ENCODE measurements at places on chromosomes 1 and 21.

- DNase-seq, result no peak
These were observed 60.8 kb downstream of the PGM1 start for GRCh38 chr1:63653976-63654375.

DNA sequence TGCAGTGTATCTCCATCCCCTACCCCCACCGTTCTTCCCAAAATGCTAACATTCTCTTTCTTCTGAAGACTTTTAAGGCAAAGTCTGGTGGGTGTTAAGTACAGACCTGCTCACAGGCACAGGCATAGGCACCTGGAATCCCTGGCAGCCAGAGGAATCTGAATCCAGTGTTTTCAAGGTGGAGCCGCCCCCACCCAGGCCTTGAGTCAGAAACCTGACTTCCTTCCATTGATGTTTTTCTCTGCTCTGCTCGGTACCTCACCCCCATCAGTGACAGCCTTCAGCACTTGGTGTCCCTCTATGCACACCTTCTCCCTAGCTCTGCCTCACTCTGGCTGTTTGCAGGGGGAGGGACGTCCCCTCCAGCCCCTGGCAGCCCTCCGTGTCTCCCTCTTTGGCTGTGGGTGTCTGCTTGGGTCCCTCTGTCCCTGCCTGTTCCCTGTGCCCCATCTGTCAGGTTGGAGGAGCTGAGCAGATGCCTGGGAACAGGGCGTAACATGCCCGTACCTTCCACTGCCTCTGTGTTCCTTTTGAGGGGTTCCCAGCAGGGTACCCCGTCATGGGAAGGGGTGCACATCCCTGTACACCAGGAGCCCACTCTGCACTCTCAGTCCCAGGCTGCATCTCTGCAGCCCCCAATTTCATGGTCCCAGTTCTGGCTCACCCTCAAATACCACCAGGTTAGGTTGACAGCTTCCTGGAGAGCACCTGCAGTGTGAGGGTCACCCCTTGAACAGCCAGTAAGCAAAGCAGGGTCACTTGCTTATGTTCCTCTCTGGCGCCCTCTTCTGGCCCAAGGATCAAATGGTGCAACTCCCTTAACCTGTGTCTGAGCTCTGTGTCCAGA is 6.7 kb downstream of the NCDN start:
- DNase-seq, result peak; percentile 86

DNA sequence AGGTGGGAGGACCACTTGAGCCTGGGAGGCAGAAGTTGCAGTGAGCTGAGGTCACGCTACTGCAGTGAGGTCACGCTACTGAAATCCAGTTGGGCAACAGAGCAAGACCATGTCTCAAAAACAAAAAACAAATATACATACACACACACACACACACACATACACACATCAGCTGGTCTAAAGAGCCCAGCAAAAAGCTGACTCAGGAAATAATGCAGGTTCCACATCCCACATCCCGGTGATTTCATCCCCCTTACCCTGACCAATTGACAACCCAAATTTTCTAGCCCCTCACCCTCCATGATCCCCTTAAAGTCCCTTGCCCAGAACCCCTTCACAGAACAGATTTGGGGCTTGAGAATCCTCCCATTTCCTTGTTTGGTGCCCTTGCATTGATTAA is 11.9 kb upstream of the CFHR4 start:
- no peak for DNase-seq

GRCh38 chr1:68199603-68200002 is 32.7 kb downstream of the WLS start:
- no peak for DNase-seq

- no peak for DNase-seq
These were observed 100.3 kb downstream of the RNF220 start for GRCh38 chr1:44505210-44505993.

- DNase-seq, result no peak
These were observed 126.1 kb upstream of the KIAA1614 start for GRCh38 chr1:180786624-180787023.

- DNase-seq, result peak; percentile 15
These were observed 1.1 kb downstream of the THEM4 start for GRCh38 chr1:151908228-151908691.

DNA sequence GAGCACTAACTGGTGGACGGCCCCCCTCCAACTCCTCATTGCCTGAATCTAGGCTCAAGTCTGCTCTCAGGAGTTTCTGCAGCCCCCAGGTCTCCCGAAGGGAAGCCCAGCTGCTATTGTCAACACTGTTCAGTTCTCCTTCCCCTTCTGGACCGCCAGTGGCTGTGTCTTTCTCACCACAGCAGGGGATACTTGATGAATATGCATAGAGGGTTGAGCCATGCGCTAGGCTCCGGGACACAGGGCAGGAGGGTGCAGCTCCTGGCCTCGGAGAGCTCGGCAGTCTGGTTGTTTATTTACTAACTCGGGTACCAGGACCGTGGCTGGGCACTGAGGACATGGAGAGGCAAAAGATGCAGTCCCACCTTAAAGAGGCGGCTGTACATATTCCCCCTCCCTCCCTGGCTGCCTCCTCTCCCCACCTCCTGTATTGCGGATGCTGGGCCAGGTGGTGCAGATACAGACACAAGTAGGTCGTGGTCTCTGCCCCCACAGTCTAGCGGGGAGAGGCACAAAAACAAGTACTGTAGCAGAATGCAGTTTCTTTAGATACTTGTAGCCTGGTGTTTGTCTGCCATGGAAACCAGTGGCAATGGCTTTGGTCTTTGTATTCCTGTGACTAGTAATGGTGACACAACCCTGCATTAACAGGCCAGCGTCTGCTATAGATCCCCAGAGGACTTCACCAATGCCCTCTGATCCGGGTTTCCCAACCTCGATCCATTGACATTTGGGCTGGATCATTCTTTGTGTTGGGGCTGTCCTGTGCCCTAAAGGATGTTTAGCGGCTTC is 26.2 kb downstream of the ARHGEF10L start:
- no peak for DNase-seq

- DNase-seq, result peak; percentile 58
These were observed 1.1 kb downstream of the ZSWIM5 start for GRCh38 chr1:45205011-45205909.

- DNase-seq, result no peak
These were observed 35.3 kb downstream of the HLX start for GRCh38 chr1:220914283-220915116.

DNA sequence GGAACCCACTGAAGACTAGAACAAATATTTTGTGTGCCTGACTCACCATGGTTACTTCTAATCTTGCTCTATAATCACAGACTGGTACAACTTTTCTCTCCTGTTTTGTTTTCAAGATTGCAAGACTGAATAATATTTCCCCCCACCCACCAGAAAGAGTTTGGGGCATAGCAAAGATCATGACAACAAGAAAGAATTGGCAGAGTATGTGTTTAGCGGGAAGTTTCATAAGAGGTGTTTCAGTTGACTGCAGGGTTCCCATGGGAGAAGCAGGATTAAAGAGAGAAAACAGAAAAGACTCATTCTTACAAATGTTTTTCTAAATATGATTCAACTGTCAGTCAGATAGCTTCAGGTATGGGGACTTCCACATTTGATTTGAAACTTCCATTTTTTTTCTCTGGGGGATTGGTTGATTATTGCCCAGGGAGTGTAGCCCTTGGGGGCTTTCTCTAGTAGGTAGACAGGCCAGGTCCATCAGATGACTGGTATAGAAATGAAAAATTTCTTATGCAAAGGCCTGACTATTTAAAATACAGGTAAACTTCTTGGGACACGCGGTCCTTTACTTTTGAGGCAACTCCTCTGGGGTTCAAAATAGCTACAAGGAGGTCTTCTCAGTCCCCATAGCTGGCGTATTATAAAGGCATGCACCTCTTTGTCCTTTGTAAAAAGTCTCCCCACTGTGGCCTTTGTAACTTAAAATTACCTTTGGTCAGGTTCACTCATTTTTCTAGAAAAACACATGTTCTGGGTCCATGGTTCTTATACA is 13.9 kb downstream of the OR14I1 start:
- no peak for DNase-seq

GRCh38 chr21:37062593-37062935 is 10.3 kb downstream of the PIGP start:
- DNase-seq, result no peak

- no peak for DNase-seq
These were observed 66.1 kb upstream of the ACTL8 start for GRCh38 chr1:17689011-17689410.

DNA sequence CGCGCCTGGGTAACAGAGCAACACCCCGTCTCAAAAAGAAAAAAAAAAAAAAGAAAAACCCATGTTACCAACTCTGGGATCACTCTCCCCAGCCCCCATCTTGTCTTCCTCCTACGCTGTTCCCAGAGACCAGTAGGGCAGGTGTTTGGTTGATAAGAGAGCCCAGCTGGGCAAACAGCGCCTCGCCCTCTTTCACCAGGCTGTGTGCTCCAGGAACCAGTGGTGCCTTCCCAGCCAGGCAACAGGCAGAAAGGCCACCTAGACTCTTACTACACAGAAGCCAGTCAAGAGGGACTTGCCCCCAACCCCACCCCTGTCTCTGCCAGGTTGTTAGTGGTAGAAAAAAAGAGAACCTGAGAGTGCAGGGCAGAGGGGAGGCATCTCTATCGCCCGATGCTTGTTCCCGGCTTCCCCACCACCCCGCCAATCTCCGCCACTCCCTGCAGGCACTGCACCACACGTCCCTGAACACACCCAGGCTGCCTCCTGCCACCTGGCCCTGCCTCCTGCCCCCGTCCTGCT is 14.0 kb upstream of the CTRC start:
- DNase-seq, result no peak

DNA sequence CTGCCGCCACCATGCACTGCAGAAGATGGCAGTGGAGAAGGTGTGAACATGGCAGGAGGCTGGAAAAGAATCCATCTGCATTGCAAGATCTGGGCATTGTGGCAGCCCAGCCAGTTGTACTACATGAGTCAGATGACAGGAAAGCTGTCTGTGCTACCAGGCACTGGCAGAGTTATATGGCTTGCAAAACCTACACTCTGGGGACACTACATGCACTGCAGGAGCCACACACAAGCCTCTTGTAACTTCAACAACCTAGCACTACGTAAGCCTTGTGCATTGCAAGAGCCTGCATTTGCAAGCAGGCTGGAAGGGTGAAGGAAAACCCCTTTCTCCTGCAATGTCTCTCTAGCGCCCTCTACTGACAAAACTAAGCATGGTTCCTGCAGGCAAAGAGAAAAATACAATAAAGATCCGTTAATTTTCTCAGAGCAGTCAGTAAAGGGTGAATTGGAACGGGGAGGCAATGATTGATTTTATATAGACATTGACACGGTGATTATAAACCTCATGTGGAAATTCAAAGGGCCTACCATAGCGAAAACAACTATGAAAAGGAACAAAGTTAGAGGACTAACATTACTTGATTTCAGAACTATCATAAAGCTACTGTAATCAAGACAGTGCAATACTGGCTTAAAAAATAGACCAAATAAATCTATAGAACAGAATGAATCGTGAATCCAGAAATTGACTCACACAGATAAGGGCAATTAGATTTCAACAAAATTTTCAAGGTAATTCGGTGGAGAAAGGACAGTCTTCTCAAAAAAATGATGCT is 26.2 kb upstream of the DYNLT5 start:
- peak; percentile 83 for DNase-seq

DNA sequence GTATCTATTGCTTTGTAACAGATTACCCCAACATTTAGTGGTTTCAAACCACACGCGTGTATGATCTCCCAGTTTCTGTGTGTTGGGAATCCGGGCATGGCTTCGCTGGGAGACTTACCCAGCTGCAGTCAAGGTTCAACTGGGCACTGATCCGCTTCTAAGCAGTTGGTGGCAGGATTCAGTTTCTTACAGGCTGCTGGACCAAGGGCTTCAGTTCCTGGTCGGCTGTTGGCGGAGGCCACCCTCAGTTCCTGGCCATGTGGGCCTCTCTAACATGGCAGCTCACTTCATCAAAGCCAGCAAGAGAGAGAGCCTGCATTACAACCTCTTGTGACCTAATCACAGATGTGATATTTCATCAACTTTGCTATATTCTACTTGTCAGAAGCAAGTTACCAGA is 53.8 kb upstream of the NEK2 start:
- no peak for DNase-seq

DNA sequence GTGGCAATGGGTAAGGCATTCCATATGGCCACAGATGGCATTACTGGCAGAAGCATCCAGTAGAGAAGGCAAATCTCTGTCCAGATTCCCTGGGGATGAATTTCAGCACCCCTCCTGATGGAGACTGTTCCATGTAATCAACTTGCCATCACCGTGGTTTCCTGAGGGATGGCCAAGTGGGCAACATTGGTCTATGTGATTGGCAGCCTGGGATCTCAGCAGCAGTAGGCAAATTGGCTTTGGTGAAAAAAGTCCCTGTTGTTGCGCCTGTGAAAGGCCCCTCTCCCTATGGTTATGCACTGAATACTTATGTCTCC is 19.3 kb downstream of the DMRTB1 start:
- no peak for DNase-seq

GRCh38 chr1:21052034-21052433 is 124.7 kb downstream of the EIF4G3 start:
- DNase-seq, result no peak

DNA sequence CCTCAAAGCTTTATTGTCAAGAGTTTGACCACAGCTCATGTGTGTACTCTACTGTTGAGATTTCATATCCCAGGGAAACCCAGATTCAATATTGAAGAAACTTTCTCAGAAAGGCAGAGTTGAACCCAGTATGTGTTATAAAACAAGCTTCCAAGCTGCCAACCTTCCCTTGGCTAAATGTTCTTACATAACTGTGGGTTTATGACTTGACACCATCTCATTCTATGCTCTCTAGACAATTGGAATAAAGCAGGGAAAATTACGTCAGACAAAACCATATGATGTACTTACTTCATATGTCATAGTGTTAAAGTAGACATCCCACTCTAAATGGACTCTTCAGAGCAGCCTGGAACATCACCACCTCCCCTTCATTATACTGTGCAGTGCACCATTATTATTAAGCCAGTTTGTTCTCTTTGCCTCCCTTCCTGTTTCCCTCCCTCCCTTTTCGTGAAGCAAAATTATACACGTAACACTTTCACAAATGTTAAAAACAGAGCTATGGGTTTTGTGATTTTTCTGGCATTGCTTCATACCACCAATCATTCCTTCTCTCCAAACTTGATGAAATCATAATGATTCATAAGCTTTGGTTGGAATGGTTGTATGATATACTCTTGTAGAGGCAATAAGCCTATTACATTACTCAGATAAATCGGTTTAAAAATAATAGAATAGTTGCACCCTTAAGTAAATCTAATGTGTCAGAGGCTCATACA is 507.2 kb downstream of the LTN1 start:
- DNase-seq, result no peak

GRCh38 chr1:156392452-156392853 is 23.4 kb downstream of the RHBG start:
- no peak for DNase-seq

- peak; percentile 85 for DNase-seq
These were observed at the start of gene LGALS8 for GRCh38 chr1:236523704-236524141. LGALS8 (plus strand) TSS chr1:236523982; CDS start chr1:236526071, 2,089 bp downstream.

All from lung microvascular endothelial cell (primary cell).